Astrocyte (in vitro differentiated cells and primary cell): ENCODE measurements at places on chromosomes 4 and X.

DNA sequence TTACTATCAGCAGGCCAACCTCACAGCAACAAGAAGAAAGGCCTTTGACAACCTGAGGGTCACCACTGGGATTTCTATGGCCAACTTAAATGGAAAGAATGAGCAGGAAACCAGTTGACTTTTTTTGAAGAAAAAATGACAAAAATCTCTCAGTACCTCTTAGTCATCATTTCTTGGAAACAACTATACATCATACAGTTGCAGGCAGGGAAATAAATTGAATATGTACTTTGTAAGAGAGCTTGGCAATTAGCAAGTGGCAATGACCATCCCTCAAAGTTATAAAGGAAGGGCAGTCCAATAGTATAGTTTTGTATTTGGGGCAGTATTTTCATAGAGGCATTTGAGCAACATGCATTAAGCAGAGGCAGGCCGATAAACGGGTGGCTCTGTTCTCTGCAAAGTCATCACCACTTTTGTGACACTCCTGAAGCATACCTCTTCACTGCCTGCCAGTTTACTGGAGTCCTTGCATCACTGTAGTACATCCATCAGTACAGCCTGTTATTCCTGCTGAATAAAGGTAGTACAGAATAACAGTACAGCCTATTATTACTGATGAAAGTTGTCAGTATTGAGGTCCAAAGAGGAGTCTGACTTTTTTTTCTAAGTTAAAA is 83.3 kb upstream of the AMELX start:
- no peaks in the 10 kb centered on the region for H3K36me3 ChIP-seq
- no peak overlapping the region for H3K27ac ChIP-seq
- no peaks in the 10 kb centered on the region for H3K4me1 ChIP-seq
- no peaks in the 10 kb centered on the region for H3K27me3 ChIP-seq

- H3K27ac ChIP-seq: no peak overlapping the region
- H3K4me1 ChIP-seq: no peaks in the 10 kb centered on the region
- no peaks in the 10 kb centered on the region for H3K36me3 ChIP-seq
- DNase-seq: no peak
- no peaks in the 10 kb centered on the region for H3K27me3 ChIP-seq
Measured at GRCh38 chrX:6382284-6382683, 152.6 kb downstream of the VCX3A start.

DNA sequence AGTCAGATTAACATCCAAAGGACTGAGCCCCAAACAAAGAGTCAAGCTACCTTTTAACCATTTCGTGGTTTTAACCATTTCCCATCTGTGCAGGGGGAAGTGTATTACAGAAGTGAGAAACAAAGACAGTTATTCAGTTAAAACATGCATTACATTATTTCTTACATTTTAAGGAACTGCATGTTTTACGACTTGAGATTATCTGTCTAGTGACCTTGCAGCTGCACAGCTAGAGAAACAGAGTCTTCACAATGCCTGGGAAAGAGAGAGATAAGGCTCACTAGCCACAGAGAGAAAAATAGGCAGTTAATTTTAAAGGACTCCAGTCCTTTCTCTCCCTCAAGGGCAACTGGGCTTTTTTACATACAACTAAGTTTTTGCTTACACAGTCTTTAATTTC is 48.7 kb upstream of the KLHL4 start:
- H3K4me3 ChIP-seq: no peak overlapping the region
- no peak overlapping the region for H3K27ac ChIP-seq
- no peaks in the 10 kb centered on the region for H3K27me3 ChIP-seq

DNA sequence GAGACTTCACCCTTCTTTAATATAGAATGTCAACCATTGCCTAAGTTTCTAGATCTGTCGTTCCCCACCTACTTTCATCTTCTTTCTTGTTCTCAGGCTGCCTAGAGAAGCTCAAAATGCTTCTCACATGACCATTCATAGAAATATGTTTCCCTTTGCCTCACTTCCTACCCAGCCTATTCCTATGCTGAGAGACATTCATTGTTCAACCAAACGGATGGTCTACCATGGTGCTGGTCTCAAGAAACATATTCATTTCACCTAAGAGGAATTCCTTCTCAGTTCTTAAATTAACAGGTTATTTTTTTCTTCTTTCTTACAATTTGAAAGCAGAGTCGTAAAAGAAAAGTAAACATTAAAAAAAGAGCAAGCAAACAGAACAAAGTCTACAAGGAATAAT is 20.3 kb upstream of the SLC7A11 start:
- H3K4me3 ChIP-seq: no peak overlapping the region
- no peaks in the 10 kb centered on the region for H3K27me3 ChIP-seq
- H3K36me3 ChIP-seq: no peaks in the 10 kb centered on the region
- DNase-seq: no peak

- no peaks in the 10 kb centered on the region for H3K27me3 ChIP-seq
- peaks cover 3% of the 10 kb centered on the region for H3K4me1 ChIP-seq
- no peak overlapping the region for H3K27ac ChIP-seq
- no peaks in the 10 kb centered on the region for H3K36me3 ChIP-seq
Measured at GRCh38 chrX:123447506-123447905, 263.4 kb downstream of the GRIA3 start.

DNA sequence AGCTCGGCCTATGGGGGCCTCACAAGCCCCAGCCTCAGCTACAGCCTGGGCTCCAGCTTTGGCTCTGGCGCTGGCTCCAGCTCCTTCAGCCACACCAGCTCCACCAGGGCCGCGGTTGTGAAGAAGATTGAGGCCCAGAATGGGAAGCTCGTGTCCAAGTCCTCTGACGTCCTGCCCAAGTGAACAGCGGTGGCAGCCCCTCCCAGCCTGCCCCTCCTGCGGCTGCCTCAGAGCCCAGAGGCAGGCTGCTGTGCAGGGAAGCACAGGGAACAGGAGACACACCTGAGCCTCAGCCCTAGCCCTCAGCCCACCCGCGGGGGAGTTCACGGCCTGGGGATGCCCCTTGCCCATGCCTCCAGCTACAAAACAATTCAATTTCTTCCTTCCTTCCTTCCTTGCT is 75.7 kb upstream of the ZXDA start:
- no peaks in the 10 kb centered on the region for H3K36me3 ChIP-seq
- H3K27ac ChIP-seq: no peak overlapping the region
- H3K27me3 ChIP-seq: no peaks in the 10 kb centered on the region
- H3K4me1 ChIP-seq: no peaks in the 10 kb centered on the region

DNA sequence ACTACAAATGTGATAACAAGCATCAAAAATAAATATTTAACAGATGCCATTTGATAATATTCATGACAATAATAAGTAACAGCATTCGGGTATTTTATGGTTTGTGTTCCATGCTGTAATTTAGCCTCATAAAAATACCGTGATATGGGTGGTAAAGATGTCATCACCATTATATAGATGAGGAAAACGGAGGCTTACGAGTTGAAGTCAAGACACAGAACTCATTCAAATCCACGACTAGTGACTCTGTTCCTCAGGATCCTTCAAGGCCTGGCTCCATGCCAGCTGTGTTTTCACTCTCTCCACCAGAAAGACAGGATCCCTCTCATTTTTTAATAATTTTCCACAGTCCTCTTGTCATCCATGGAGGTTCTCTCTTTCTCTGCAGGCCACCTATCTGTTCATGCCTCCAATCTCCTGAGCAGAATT is 94.5 kb downstream of the APBB2 start:
- H3K36me3 ChIP-seq: no peaks in the 10 kb centered on the region
- no peak overlapping the region for H3K27ac ChIP-seq

DNA sequence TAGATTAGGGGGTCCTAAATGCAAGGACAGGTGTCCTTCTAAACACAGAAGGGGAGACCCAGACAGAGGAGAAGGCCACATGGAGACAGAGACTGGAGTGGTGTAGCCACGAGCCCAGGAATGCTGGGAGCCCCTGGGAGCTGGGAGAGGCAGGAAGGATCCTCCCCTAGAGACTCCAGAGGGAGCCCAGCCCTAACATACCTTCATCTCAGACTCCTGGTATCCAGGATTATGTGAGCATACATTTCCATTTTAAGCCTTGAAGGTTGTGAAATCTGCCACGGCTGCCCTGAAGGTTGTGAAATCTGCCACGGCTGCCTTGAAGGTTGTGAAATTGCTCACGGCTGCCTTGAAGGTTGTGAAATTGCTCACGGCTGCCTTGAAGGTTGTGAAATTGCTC is 148.4 kb downstream of the ASMT start:
- no peak for DNase-seq
- H3K27me3 ChIP-seq: no peaks in the 10 kb centered on the region
- H3K4me1 ChIP-seq: no peaks in the 10 kb centered on the region
- H3K36me3 ChIP-seq: no peaks in the 10 kb centered on the region
- no peak overlapping the region for H3K27ac ChIP-seq
- no peak overlapping the region for H3K4me3 ChIP-seq

- DNase-seq: no peak
- H3K4me1 ChIP-seq: no peaks in the 10 kb centered on the region
- no peaks in the 10 kb centered on the region for H3K27me3 ChIP-seq
- H3K36me3 ChIP-seq: no peaks in the 10 kb centered on the region
Measured at GRCh38 chr4:8848507-8849265, 23.0 kb downstream of the HMX1 start.

GRCh38 chr4:27066591-27066990 is 205.9 kb downstream of the STIM2 start:
- no peak overlapping the region for H3K4me3 ChIP-seq
- no peaks in the 10 kb centered on the region for H3K36me3 ChIP-seq
- DNase-seq: no peak
- no peak overlapping the region for H3K27ac ChIP-seq

- H3K36me3 ChIP-seq: no peaks in the 10 kb centered on the region
- no peak for DNase-seq
- no peak overlapping the region for H3K4me3 ChIP-seq
- H3K27me3 ChIP-seq: peaks cover 2% of the 10 kb centered on the region
Measured at GRCh38 chr4:8702516-8703400, 110.2 kb downstream of the CPZ start.

DNA sequence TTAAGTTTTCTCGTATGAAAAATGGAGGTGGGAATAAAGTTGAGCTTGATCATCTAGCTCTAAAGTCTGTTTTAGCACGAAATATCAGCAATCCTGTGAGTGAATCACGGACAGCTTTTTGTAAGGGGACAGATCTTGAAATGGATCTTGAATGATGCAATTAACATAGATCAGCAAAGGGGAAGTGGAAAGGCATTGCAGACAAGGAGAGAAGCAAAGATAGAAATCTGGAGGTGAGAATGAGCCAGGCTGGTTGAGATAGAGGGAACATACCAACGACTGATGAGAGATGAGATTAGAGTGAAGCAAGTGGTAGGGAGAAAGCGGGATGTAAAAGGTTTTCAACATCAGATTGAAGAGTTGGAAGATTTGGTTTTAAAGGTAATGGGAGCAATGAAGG is 4.6 kb upstream of the DGKK start:
- DNase-seq: no peak
- no peak overlapping the region for H3K4me3 ChIP-seq
- no peaks in the 10 kb centered on the region for H3K4me1 ChIP-seq
- H3K36me3 ChIP-seq: no peaks in the 10 kb centered on the region
- no peak overlapping the region for H3K27ac ChIP-seq

DNA sequence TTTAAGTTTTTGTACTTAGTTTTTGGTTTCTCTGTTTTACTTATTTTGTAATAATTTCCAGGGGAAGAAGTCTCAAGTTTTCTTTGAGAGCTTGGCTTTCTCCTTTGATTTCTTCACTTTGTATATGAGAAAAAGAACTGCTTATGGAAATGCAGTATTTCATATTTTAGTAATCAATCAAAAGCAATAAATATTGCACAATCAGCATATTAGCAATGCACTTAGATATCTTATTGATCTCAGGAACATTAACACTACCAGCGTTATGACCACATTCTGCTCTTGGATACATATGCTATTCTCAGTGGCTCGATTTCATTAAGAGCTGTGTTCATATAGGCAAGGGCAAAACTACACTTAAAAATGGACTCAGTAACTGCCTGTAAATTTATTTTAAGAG is 381.0 kb upstream of the DMD start:
- no peak overlapping the region for H3K4me3 ChIP-seq
- no peaks in the 10 kb centered on the region for H3K36me3 ChIP-seq
- no peaks in the 10 kb centered on the region for H3K4me1 ChIP-seq
- no peaks in the 10 kb centered on the region for H3K27me3 ChIP-seq

DNA sequence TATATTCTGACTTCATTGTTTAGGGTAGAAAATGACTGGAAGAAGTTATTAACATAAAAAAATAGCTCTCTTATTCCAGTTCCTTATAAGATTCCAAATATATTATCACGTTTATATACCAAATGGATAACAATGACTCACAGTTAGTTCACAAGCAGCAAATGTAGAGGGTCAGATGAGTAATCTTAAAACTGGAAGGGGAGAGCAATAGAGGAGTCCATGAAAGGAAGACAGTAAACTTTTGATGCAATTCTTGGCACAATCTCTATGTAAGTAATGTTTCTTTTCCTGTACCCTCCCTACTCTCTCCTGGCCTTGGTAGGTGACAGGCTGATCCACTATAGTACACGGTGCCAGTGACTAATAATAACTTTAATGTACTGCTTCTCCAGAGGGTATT is 259.0 kb upstream of the TRPC5 start:
- H3K36me3 ChIP-seq: no peaks in the 10 kb centered on the region
- H3K4me1 ChIP-seq: no peaks in the 10 kb centered on the region
- no peak overlapping the region for H3K27ac ChIP-seq

DNA sequence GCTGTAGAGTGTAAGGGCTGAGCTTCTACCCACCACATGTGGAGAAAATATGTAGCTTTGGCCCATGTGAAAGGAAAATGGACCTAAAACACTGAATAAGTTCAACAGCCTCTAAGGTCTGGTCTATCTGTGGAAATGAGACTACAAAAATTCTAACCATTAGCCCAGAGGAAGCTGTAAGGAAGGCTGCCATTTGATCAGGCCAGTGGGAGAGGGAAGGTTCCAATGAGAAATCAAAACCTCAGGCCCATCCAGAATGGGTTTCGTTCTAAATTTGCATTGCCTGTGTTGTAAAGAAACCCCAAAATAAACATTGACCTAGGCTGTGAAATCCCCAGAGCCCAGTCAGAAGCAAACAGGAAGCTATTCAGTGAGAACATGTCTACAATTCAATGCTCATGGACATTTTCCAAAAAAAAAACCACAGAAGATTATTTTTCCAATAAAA is 320.4 kb upstream of the SLC7A11 start:
- peaks cover 4% of the 10 kb centered on the region for H3K4me1 ChIP-seq
- no peak overlapping the region for H3K27ac ChIP-seq
- H3K27me3 ChIP-seq: no peaks in the 10 kb centered on the region
- peak; percentile 72 for DNase-seq

DNA sequence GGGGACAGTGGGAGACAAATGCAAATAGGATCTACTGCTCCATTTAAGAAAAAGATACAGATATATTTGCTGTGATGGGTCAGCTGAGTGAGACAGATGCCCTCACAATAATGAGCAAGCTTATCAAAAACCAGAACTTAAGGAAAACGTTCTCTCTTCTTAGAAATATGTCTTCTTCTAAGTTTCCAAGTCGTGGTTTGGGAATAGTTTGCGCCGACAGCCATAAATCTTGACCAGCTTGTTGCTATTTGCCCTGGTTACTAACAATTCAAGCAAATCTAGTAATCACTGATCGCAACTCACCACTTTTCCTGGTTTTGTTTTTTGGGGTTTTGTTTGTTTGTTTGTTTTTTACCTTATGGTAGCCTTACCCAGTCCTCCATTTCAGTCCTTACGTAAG is 67.6 kb upstream of the GUCY1A1 start:
- no peak for DNase-seq
- H3K27me3 ChIP-seq: no peaks in the 10 kb centered on the region
- H3K4me1 ChIP-seq: no peaks in the 10 kb centered on the region
- H3K36me3 ChIP-seq: no peaks in the 10 kb centered on the region
- H3K27ac ChIP-seq: no peak overlapping the region

- DNase-seq: peak; percentile 73
- H3K4me3 ChIP-seq: no peak overlapping the region
- H3K27me3 ChIP-seq: no peaks in the 10 kb centered on the region
- H3K4me1 ChIP-seq: no peaks in the 10 kb centered on the region
Measured at GRCh38 chr4:168059251-168059650, 33.1 kb upstream of the ANXA10 start.
